ENCODE measurements at places on chromosomes 1 and 21.

GRCh38 chr1:236058141-236058934 is 6.6 kb downstream of the NID1 start:
- no peak for DNase-seq

DNA sequence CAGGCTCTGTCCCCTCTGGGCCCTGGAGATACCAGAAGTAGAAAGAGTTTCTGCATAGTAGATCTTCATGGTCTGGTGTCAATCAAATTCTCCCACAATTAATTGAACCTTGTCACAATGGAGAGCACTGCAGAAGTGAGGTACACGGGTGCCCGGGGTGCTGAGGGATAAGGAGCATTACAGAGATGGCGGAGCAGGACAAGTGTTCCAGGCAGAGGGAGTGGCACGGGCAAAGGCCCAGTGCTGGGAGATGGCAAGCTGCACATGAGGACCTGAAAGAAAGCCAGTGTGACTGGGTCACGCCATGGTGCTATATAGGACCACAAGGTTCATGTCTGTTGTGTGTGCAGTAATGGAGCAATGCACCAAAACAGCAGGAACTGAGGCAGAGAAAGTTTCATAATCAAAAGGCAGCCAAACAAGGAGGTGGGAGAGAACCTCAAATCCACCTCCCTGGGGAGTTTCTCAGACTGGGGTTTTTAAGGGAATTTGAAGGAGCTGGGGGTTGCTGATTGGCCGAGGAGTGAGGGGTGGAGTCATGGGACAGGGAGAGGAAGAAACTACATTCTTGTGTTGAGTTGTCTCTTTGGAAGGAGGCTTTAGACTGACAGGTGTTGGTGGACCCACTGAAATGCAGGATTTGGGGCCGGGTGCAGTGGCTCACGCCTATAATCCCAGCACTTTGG is 27.7 kb downstream of the ACOT11 start:
- no peak for DNase-seq

GRCh38 chr1:8545078-8545477 is 227.2 kb downstream of the SLC45A1 start:
- no peak for DNase-seq

GRCh38 chr21:33931799-33932390 is 16.3 kb upstream of the ATP5PO start:
- no peak for DNase-seq

GRCh38 chr1:150053926-150054325 is 13.7 kb upstream of the VPS45 start:
- DNase-seq = no peak

DNA sequence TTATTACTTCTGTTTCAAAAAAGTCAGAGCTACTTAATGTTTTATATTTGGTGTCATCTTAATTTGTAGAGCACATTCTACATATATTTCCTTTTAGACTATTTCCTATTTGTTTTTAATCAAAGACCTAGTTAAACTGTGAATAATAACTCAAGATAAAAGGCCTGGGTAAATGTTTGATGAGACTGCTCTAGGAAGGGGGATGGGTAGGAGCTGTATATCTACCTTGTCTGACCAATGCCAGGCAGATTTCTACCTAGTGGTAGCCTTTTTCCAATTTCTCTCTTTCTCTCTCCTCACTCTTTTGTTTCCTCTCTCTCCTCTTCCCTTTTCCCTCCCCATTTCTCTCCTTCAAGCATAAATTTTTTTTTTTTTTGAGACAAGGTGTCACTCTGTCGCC is 31.9 kb upstream of the IVNS1ABP start:
- no peak for DNase-seq

- DNase-seq = no peak
Observed at GRCh38 chr1:30460661-30461060, 262.7 kb downstream of the MATN1 start.

- DNase-seq = no peak
Observed at GRCh38 chr1:40697436-40697835, 5.9 kb downstream of the NFYC start.

DNA sequence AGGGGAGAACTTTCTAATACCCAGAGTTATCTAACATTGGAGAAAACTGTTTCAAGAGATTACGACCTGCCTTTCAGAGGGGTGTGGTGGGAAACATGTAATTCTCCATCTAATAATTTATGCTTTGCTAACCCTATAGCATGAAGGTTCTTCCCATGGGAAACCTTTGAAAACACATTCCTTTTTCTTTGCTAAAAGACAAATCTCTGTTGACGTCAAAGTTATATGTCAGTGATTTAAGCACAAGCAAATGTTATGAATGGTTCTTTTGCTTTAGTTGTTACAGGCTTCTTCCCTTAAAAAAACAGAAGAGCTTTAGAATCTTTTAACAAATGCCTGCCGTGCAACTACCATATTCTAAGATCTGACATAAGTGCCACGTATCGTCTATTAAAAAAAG is 19.2 kb downstream of the FMO2 start:
- no peak for DNase-seq

- no peak for DNase-seq
Observed at GRCh38 chr21:29365661-29366265, 67.0 kb downstream of the BACH1 start.

DNA sequence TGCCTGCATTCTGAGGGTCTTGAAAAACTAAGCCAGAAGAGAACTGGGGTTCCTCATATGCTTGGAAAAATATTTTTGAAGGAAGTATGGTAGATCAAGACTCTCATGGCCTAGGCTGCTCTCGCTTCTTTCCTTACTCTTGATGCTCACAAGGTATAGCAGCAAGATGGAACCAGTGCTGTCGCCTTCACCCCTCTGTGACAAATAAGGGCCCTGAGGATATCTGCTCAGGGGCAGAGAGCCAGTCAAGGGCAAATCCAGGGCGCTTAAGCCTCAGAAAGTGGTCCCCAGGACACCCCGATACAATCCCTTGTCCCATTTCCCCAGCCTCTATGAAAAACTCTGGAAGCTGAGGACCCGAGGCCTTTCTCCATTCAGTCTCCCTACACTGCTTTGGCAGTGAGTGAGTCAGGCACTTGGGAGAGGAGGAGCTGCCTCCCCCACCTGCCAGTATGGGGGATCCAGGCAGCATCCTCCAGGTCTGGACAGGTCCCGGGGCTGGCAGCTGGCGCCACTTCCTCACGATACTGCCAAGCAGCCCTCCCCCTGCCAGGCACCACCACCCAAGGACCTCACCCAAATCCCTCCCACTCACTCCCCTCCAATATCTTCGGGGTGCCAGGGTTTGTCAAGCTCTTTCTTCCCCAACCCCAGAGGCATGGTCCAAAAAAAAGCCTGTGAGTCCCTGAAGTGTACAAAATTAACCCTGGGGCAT is 1.3 kb downstream of the IGSF9 start:
- DNase-seq = no peak

- no peak for DNase-seq
Observed at GRCh38 chr1:24503059-24503751, 569 bp downstream of the RCAN3 start.

DNA sequence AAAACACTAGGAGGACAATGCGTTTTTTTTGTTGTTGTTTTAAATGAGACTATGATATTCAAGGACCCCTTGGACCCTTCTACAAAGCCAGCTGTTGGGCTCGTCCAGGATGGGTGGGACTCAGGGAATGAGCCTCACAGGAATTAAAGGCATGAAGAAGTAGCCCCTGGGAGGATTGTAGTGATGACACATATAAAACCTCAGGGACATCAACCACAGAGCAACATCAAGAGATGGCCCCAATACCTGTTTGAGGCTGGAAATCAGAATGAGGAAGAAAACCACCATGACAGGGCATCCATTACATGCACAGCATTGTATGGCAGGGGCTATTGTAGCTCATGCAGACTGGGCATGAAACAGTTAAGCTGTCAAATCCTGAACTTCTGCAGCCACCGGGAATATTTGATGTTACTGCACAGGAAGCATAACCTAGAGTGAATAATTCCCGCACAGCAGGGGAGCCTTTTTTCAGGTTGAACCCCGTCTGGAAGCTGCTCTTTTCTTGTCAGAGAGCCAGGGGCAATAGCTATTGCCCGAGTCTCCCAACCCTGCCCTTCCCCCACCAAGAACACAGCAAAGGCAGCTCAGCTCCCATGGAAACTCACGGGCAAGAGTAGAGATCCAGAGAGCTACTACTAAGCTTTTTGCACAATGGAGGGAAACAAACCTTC is 140.2 kb upstream of the FGGY start:
- DNase-seq = no peak

DNA sequence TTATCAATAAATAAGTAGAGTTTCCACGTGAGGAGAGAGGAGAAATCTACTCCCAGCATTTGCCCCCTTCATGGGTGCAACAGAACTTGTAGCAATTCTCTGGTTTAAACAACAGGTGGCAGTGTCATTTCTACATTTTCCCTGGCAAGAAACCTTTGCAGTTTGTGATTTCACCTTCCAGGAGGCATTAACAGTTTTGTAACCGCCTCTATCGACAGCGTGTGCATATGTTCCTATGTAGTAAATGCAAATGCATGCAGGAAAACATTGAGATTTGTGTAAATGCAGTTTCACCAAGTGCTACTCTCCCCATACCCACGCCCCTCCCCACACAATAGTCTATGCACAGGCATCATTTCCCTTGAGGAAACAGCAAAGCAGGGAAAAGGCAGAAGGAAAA is 494.7 kb downstream of the SMYD3 start:
- DNase-seq = no peak

DNA sequence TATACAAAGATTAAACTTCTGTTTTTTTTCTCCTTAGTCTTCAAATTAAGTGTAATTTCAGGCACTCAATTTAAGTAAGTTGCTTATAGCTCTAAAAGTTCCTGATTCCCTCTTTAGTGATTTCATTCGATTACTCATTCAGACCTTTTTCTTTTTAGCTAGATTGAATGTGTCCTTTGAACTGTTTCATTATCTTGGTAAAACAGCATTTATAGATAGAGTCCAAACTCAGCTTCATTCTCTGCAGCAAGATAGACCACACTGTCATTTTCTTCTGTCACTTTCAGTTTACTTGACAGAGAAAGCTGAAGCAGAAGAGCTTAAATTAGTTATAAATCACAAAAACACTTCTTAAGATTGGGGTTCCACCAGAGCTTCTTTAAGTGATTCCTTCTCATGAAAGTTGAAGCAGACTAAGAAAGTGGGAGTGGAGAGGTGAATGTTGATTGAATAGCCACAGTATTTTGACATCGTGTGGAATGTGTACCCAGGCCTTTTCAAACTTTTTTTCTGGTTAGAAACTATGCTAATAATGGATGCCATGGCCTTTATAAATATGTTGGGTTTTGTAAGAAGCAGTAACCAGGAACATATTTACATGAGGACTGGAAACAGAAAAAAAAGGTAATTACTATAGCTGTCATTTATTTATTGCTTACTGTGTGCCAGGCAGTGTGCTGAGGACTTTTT is 52.2 kb downstream of the ZBTB40 start:
- DNase-seq = no peak

DNA sequence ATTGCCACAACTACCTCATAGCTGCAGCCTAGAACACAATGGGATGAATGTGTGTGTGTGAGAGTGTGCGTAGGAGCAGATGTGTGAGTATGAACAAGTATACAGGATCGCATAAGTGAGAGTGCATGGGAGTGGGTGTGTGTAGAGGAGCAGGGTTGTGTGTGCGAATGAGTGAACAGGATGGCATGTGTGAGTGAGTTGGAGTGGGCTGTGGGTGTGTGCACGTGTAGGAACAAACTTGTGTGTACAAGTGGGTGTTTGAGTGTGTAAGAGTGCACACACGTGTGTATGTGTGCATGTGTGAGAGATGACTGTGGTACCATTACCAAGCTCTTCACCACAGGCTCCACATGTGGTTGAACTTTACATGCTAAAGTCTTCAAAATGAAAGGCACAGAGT is 175.4 kb upstream of the EDN2 start:
- DNase-seq = no peak

DNA sequence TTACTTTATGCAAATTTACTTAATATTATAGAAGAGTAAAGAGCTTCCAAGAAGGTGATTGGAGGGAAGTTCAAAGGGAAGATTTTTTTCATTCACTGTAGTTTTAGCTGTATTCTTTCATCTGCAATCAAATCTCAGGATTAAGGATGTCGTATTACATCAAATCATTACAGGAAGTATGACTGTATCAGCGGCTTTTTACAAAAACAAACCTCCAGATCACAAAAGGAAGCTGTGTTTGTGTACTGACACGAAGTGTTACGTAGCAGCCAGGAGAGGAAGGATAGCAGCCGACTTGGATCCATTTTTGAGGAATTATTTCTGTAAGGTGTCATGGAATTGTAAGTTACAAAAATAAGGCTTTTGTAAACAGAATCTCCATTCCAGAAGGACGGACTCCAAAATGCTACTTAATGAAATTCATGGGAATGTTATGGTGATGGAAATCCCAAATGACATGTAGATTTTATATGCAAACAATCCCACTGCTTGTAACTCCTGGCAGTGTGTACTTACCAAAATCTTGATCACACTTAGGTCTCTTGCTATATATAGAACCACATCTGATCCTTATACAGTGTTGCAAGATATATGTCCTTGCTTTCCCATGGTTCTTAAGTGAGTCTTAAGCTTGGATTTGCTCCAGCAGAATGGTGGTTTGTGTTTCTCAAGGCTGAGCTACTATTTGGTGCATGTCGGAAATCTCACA is 49.8 kb downstream of the KCNJ15 start:
- no peak for DNase-seq

GRCh38 chr1:103259982-103260381 is 151.7 kb upstream of the COL11A1 start:
- DNase-seq = no peak

DNA sequence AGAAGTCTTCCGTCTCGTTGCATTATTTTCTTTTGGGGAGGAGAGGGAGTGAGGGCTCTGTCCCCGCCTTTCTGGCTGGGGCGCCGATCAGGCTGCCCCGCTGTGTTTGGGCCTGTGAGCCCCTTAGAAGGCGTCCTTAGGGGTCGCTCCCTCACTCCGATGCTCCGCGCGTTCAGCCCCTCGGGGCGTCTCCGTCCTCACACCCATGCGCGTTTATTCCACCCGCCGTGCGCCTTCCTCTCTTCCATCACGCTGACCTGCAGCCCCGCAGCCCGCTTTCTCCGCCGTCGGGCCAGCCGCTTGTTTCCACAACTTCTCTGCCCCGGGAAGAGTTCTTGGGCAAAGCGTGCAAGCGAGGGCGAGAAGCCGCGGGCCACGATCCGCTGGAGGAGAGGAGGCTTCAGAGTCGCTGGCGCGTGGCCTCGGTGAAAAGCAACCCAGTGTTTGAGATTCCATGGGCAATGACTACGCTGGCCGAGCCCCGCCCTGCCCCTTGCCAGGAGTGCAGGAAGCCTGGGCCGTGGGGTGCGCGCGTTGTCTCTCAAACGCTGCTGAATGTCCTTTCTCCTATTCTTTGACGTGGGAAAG is 27.7 kb downstream of the TRIM11 start:
- DNase-seq = no peak

DNA sequence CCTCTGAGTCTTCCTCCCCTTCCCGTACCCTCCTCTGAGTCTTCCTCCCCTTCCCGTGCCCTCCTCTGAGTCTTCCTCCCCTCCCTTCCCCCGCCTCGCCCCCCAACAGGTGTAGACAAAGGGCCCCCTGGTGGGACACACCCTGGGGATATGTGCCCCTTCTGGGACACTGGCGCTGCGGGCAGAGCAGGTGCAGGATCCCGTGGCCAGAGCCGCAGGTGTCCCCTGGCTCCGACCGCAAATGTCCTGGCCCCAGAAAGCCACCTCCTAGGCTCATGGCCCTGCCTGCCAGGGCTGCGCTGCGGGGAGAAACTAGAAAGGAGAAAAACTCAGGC is 51.5 kb upstream of the ARHGEF16 start:
- no peak for DNase-seq

All from activated T-cell treated with anti-CD3 and anti-CD28 coated beads for 48 hours (primary cell).